ENCODE measurements at places on chromosomes 2 and 18.

DNA sequence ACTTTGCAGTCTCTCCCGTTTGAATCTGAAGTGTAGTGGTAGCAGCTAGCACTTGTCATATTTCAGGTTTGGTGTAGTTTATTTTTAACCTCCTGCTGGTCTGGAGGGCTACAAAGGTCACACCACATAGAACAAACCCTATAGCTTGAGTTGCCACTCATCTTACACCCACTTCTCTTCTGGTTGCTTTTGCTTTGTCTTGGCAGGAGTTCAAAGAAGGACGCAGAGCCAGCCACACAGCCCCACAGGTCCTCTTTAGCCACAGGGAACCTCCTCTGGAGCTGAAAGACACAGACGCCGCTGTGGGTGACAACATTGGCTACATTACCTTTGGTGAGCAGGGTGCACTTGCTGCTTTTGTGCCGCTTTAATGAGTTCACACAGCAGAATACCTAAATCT is 15.6 kb upstream of the GPBAR1 start:
- DNase-seq = no peak

GRCh38 chr2:69483696-69484095 is 46.5 kb upstream of the NFU1 start:
- DNase-seq = no peak

GRCh38 chr2:144615866-144616565 is 96.1 kb upstream of the ZEB2 start:
- DNase-seq = no peak

GRCh38 chr2:188551671-188552070 is 260.0 kb downstream of the GULP1 start:
- no peak for DNase-seq

- no peak for DNase-seq
Measured at GRCh38 chr18:47286776-47287410, 35.4 kb upstream of the SKOR2 start.

GRCh38 chr2:234954551-234954992 is 2.8 kb downstream of the SH3BP4 start:
- DNase-seq = no peak

DNA sequence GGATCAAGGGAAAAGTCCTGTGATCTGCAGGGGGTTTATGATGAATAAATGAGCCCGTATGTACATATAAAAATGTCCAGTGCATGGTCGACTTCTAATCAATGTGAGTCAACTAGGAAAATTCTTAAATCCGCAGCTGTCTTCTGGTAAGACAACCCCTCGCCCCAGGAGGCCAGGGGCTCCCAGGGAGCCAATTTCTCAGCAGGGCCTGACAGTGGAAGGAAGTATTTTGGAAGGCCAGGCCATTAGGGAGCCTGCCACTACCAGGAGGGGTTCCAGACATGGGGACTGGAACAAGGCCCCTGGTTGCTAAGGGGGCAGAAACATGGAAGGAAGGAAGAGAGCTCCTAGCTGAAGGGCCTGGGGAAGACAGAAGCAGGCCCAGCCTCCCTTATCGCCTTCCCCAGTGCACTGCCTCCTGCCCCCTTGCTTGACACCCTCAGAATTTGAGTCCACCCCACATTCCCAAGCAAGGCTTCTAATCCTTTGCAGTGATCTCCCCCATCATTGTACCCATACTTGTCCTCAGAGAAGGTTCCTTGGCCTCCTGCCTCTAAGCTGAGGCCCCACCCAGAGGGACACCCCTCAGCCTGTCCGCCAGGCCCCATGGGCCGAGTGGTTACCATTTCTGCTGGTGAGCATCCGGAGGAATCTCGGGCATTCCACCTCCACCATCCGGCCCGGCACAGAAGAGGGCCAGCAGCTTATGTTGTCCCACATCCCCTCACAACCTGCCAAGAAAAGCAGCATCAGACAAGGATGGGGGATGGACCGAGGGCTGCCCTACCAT is 45.9 kb downstream of the SCTR start:
- no peak for DNase-seq

DNA sequence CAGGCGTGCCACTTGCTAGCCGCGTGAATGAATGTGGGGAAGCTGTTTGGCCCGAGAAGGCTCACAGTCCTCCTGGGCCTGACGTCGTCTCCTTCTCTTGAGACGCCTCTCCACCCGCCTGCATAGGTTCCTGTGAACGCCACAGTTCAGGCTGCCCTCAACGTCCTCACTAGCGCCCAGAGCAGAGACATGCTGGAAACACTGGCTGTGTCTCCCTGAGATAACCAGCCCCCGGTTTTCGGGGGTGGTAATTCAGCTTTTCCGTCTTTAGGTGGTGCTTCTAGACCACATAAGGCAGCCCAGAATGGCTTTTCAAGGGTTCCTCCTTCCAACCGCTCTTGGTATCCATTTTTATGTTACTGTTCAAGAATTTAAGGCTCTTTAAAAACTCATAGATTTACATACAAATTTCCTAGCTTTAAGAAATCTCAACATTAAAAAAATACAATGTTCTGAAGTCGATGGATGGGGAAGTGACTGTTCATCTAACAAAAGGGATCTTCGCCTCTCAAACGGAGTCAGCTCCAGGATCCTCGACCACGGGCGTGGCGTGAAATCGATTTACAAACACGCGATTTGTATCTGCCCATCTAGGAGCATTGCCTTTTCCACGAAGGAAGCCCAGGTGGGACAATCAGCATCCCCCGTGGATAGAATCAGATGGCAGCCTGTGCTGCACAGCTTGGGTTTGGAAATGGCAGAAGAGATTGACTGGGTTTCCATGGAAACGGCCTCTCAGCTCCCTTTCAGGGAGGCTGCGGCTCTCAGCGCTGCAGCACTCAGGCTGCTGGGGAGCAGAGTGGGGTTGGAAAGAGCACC is 110.6 kb upstream of the PXDN start:
- DNase-seq = peak; percentile 67

DNA sequence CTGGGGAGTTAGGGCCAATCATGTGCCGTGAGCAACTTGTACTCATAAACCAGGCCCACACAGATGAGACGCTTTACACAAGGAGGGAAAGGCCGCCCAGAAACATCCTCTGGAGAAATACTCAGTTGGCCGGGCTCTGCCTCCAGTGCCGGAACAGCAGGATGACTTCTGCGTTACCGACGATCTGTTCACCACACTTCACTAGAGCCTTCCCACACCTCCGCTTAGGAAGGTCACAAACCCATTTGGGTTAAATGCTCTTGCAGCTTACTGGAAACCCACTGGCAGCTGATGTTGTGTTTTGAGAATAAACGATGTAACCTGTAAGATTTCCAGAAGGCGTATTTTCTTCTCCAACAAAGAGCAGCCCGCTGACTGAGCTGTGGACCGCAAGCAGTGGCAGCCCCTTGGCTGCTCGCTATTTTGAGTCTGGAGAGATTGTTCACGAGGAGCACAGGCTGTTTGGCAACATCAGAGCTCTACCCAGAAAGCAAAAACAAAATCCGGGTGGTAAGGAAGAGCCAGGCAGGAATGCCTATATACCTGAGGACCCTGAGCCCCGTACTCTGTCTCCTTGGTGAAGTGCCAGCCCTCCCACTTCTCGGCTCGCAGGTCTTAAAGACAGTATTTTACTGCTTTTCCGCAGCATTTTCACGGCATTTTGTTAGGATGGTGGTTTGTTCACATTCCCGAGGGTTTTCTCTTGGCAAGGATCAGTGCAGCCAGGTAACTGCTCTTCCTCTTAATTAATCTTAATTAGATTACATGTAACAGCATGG is 44.0 kb downstream of the COLEC12 start:
- no peak for DNase-seq

- no peak for DNase-seq
Measured at GRCh38 chr2:124034265-124034664, 9.2 kb downstream of the CNTNAP5 start.

DNA sequence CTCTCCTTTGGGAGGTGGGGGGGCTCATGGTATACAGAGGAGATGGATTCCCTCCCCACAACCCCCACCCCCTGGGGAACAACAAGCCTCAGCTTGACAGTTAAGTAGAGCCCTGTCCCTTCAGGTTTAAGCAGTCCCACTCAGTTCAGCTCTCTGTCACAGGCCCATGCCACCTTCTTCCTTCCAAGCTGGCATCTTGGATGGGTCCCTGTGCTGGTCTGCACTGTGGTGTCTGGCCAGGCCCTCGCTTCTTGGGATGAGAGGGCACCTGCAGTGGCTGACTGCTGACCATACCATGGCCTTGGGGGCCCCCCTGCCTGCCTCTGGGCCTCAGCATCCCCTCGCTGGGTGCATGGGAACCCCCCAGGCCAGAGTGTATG is 20.4 kb upstream of the GPR17 start:
- DNase-seq = no peak

DNA sequence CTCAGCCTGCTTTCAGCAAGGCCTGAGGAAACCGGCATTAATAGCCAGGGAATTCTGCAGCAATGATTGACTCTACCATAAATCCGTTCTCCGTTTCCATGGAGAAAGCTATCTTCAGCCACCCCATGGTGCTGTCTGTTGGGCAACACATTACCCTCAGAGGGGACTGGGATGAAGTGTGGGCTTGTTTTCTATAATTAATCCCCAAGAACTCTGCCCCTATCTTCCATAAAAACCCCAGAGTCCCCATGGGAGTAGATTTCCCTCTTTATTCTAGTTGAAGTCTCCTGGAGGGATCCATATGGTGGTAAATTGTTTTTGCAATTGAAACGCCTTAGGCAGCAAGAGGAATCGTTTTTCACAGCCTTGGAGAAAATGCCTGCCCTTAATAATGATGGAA is 9.2 kb downstream of the G6PC2 start:
- DNase-seq = no peak

DNA sequence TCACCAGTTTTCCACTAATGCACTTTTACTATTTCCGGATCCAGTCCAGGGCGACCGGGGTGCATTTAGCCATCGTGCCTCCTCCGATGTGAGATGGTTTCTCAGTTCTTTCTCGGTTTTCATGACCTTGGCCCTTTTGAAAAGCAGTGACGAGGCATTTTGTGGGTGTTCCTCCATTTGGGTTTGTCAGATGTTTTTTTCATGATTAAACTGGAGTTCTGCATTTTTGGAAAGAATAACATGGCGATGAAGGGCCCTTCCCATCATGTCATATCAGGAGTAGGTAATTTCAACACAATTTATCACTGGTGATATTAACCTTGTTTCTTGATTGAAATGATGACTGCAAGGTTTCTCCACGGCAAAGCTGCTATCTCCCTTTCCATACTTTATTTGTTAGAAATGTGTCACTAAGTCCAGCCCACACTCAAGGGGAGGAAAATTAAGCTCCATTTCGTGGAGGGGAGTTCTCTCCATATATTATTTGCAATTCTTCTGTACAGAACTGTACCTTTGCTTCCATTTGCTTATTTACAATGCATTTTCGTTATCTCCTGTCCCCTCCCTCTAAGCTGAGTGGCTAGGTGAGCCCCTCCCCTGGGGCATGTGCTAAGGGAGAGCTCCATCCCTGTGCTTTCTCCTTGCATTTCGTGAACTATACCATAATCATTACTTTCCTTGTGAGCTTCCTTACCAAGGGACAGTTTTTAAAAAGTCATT is 8.9 kb upstream of the KLF11 start:
- no peak for DNase-seq

GRCh38 chr2:49857371-49858112 is 703.2 kb upstream of the FSHR start:
- DNase-seq = no peak

DNA sequence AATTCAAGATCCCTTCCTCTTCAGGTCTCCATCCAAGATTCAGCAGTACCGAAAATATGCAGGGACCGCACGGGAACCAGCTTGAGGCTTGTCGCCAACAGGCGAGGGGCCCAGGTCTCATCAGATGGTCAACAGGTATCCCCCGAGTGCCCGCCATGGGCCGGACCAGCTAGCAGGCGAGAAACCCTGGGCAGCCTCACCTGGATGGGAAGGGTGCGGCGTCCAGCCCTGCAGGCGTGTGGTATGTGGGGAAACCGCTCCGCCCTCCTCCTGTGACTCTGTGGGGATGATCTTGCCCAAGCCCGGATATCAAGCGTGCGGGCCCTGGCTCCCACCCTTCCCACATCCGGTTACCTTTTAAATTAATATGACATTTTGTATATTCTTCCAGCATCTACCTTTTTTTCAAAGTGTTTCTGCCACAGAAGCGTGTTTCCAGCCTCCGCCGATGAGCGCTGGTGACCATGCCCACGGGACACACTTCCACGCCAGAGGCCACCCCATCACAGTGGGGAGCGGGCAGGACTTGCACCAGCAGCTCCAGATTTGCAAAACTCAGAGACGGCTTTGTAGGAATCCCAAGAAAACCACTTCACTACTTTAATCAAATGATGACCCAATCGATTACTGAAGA is 33.2 kb downstream of the ZNF516 start:
- no peak for DNase-seq

DNA sequence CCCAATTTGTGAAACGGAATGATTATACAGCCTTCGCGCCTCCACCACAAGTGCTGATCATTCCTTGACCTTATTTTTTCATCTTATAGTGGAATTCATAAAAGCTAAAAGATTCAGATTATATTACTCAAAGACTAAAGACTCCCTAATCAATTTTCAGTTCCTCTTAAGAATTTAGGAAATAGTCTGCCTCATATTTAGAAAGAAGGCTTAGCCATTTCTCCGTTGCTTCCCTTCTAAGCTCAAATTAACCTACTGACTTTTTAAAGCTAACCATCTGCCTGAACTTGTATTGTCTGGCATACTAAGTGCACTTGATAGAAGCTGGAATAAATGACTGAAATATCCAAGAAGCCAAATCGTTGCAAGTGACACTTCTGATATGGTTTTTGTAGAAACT is 44.7 kb downstream of the HNRNPLL start:
- no peak for DNase-seq

DNA sequence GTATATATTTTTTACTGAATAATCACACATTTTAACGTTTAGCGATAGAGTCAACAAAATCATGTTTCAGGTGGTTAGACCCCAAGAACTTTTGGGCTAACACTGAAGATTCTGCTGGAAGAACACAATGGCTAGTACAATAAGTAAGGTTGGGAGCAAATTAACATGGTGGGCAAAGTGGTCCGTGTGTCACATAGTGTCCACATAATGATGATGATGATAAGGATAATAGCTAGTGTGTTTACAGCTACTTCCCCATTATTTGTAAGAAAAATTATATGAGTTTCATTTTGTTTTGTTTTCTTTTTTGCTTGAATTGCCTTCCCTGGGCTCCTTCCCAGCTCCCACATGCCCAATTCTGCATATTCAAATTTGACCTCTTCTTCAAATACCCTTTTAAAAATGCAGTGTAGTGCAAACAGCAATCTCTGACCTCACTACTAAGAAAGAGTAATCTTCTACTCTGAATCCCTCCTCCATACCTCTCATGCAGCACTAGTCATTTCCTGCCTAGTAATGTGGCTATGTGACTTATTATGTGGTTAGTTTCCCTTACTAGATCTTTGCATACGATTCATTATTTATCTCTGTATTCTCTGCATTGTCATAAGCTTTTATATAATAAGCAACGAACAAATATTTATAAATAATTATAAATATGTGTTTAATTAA is 16.9 kb upstream of the VPS54 start:
- DNase-seq = no peak

GRCh38 chr2:50951437-50951836 is 80.5 kb downstream of the NRXN1 start:
- DNase-seq = no peak
